ENCODE measurements at places on chromosomes 6 and 20.

GRCh38 chr20:24812373-24812772 lies 136.7 kb upstream of the CST7 start:
- no peak for DNase-seq

DNA sequence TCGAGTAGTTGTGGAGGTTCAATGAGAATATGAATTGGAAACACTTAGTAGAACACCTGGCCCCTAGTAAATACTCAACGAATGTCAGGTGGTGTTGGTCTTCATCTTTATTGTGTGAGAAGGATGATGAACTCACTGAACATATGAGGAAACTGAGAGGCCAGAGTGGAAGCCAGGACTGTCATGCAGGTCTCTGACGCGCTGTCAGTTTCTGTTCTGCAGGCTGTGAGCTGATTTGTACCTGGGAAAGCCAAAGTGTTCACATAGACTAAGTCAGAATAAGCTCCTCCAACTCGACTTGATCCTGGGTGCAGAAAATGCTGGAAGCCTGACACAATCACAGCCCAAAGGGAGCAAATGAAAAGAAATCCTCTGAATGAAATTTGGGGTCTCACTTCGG lies 222.2 kb downstream of the LY86 start:
- no peak for DNase-seq

DNA sequence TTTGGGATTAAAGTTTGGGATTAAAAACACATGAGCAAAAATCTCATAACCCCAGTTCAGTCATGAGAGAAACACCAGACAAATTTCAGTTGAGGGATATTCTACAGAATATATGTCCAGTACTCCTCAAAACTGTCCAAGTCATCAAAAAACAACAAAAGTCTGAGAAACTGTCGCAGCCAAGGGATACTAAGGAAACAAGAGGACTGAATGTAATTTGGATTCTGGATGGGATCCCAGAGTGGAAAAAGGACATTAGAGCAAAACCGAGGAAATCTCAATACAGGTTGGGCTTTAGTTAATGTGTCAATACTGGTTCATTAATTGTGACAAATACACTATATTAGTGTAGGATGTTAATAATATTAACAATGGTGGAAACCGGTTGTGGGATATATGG lies 219.3 kb downstream of the BCKDHB start:
- DNase-seq: no peak

DNA sequence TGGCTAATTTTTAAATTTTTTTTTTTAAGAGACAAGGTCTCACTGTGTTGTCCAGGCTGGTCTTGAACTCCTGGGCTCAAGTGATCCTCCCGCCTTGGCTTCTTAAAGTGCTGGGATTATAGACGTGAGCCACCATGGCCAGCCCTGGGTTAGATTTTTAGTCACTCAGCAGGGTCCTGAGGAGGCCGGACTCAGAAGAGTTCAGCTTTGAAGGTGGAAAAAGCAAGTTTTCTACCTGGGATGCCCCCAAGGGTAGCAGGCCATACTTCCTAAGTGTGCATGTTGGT lies 44.2 kb downstream of the FGD2 start:
- no peak for DNase-seq

- DNase-seq: no peak
Observed at GRCh38 chr20:48851579-48851978, 23.8 kb upstream of the PREX1 start.

DNA sequence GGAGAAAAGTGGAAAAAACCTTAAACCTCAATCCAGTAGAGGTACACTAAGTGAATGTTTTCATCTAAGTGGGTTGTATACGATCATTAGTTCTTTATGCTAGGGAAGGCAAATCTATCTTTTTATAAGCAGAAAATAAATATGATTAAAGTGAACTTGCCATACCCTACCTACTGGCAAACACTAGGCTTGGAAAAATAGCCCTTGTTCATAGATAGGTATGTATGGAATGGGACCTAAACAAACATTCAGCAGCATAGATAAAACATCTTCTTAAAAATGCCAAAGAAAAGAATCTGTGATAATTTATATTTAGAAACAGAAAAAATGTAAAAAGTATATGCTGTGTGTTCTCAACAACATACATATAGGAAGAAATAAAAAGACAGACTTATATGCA lies 18.8 kb downstream of the REV3L start:
- no peak for DNase-seq

- no peak for DNase-seq
Observed at GRCh38 chr6:53033764-53034163, 31.4 kb upstream of the FBXO9 start.

DNA sequence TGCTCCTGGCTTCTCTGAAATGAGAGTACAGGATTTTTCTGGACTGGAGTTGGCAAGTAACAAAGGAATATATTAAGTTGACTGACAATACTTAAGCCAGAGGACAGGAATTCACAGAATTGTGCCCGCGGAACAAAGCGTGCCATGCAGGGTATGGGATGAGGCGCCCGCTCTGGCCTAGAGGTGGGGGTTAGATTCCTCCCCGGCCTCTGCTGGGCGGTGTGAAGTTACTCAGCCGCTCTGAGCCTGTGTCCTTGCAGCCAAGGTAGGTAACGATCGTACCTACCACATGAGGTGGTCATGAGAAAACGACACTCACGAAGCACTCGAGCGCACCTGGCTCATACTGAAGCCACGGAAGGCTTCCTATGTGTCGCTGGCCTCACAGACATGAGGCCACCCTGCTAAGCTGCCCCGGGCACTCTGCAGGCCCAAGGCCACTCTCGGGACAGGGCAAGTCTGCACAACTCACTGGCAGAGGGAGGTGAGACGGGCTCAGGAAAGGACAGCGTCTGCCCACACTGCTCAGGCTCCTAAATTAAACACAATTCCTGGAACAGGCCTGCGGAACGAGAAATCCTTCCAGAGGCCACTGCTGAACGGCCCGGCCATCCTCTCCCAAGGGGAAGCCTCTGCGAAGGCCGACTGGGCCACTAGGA lies 70.8 kb downstream of the PSMG4 start:
- DNase-seq: no peak

DNA sequence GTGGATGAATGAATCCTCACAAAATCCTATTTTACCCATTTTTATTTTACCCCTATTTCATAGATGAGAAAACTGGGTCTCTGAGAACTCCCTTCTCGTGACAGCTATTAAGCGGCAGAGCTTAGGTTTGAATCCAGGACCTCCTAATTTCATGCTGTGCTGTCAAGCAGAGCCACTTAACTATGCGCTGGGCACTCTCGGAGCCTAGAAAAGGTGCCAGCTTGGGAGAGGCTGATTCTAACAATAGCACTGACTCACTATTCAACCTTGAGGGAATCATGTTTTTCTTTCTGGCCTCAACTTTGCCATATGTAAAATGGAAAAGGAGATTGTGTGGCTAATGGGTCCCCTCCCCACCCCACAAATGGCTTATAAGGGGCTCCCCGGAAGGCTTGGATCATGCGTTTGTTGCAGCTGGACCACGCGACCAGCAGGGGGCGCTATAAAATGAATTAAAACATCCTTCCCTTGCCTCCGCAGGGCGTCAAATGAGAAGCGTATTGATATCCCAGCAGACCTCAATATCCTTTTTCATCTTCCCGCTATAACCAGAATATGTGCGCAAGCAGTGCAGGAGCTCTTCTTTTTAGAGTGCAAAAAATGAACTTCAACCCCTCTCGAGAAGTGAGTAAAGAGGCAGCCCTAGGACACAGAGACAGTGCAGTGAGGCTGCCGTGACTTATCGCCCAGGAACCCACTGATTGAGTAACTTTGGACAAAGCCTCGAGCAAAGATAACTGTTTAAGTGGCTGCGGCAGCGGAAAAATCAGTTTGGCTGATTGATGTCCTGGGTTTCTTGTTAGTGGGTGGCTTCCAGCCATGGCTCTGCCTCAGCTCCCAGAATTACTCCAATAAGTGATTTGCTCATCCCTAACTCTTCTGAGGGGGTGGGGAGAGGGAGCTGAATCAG lies 12.8 kb upstream of the PDYN start:
- peak; percentile 2 for DNase-seq

GRCh38 chr20:20929341-20929740 lies 176.8 kb downstream of the LINC00237 start:
- DNase-seq: no peak

DNA sequence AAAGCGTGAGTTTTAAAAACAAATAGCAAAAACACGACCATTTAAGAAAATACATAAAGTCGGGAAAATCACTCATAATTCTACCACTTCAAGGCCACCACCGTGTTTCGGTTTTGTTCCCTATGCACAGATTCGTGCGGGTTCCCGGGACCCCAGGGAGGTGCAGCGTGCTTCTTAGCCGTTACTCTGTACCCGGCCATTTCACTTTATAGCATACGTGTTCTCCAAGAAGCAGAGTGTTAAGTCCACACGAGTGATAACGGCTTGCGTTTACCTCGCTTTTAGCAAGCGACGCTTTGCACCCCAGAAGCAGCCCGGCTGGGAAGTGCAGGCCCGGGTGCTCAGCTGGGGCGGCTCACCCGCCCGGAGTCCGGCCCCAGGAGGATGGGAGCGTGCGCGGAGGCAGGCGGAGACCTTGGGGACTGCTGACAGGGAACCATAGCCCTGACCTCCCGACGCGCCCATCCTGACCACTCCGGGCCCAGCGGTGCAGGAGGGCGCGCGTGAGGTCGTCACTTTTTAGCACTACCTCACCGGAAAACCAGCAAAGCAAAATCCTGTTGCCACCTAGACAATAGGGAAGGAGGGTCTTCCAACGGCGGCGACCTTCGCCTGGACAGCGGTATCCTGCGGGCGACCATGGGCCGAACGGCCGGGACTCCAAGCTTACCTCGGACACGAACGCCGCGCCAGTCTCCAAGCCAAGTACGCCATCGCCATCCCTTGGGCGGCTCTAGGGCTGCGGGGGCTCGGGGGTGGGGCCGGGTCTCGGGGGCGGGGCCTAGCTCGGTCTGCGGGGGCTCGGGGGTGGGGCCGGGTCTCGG lies at the start of gene ECI2:
ECI2 (minus strand) TSS at position 735 of the 824 bp plus-strand sequence; CDS start at position 720, 15 bp downstream.
- DNase-seq: peak; percentile 7

DNA sequence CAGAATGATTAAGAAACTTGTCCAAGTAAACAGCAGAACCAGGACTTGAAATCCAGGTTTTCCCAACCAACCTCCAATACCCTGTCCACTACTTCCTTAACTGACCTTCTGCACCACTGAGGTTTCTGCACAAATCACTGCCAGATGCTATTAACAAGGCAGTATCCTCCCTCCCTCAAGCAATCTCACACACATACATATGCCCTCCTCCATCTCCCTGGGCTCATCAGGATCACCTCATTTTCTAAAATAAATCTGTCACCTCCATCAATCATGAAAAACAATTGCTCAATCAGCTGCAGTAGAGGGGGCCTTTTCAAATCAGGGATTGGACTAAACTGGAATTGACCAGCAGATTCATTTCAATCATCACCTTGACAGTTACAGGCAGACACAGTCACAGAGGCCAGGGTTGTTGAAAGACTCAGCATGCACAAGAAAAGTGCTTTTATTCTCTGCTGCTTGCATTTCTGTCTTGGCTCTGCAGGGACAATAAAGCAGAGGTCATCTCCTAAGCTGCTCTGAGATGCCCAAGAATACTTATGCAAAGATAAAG lies 539.4 kb downstream of the PTPRT start:
- no peak for DNase-seq

DNA sequence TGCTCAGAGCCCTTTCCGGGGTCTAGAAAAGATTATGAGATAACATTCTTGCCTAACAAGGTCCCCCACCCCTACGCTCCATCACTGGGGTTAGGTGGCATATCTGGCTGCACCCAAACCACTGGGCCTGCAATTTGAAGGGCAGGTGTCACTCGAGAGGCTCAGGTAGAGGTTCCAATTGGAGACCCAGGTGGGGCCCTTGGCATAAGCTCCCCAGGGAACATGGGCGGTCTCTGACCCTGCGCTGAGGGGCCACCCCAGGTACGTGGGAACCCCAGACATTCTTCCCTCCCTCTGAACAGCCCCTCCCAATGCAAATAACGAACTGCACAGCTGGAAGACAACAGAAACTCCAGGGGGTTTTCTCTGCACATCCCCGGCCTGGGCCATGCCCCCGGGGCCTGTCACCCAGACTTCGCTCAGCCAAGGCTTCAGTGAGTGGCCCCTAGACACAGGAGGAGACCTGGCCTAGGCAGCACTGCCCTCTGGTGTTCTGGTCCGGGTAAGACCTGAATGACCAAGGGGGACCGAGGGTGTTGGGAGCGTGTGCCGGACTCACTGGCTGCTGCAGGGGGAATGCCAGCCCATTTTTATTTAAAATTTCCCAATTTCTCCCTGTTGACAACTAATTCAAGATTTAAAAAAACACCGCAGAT lies 47.5 kb downstream of the DSTN start:
- DNase-seq: no peak

DNA sequence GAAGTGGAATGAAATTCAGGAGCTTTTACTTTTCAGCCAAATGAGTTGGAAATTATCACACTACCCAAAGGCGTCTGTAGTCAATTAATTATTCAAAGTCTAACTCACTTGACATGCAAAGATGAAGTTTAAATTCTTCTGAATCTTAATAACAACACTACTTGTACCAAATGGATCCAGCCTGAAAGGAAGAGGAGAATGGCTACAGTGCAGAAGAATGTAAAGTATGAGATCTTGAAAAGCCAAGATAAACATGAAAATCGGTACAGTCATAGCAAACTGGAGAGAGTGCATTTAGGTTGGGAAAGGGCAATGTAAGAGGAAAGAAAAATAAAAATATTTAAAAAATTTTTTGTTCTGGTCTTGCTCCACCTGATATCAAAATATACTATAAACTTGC lies 195.5 kb downstream of the SIM1 start:
- DNase-seq: no peak

- no peak for DNase-seq
Observed at GRCh38 chr6:44652547-44652946, 265.0 kb downstream of the CDC5L start.

GRCh38 chr20:47670913-47671312 lies 114.4 kb downstream of the SULF2 start:
- DNase-seq: no peak

DNA sequence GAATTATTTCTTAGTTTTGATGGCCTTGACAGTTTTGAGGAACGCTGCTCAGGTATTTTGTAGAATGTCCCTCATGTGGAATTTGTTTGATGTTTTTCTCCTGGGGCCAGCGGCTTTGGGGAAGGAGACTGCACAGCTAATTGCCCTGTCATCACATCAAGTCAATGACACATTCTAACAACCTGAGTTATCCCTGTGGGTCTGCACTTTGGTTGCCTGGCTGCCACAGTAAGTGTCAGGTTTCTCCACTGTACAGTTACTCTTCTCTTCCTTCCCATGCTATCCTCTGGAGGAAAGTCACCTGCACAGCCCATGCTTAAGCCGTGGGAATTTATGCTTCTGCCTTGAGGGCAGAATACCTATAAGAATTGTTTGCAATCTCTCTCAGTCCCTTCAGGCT lies 1.4 kb upstream of the TREML4 start:
- DNase-seq: no peak

DNA sequence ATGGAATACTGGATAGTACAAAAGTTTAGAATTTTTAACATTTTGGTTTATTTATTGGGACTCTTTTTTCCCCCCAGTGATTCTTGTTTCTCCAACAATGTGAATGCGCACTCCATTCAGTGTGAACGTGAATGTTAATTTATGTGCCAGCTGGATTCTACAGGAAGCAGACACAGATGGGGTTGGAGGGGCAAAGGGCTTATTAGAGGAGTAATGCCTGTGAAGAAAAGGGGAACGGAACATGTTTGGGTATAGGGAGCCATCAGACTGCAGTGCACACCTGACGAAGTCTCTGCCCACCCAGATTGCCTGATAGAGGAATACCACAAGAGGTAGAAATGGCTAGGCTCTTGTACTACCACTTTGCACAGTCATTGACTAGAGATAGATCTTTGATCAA lies 48.2 kb downstream of the PTPRA start:
- DNase-seq: no peak
